ENCODE measurements at places on chromosomes 13 and 19.

DNA sequence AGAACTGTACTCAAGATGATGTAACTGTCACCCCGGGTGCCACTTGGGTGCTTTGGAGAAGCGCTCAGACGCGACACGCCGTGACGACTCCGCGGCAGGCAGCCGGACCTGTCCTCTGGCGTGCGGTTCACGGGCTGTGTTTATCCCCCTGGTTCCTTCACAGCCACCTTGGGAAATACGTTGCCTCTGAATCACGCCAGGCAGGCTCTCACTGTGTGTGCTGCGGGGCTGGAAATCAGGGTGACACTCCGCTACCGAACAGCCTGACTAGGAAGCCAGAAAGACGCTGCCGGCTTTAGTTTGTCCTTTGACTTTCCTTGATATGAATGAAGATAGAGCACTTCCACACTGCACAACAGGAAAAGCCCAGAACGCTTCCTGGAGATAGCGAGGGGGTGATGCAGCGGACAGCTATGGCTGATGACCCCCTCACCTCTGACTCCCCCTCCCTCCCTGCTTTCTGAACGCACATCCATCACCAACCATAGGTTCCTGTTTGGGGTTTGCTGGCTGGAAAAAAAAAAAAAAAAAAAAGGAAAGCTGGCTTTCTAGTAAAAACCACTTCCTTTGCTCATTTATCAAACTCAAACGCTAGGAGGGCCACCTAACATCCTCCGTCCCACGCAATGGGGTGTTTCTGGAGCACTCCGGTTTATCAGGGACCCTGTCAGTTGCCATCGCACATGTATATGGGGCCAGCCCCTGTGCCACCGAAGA is 3.7 kb upstream of the GP6 start:
- no peak for DNase-seq

GRCh38 chr13:98173431-98174152 is 3.5 kb downstream of the RNF113B start:
- DNase-seq: no peak

GRCh38 chr13:23020246-23020843 is 160.4 kb upstream of the SGCG start:
- DNase-seq: peak; percentile 12

- DNase-seq: peak; percentile 54
These were observed 38.8 kb downstream of the ARHGEF7 start for GRCh38 chr13:111153977-111154332.

DNA sequence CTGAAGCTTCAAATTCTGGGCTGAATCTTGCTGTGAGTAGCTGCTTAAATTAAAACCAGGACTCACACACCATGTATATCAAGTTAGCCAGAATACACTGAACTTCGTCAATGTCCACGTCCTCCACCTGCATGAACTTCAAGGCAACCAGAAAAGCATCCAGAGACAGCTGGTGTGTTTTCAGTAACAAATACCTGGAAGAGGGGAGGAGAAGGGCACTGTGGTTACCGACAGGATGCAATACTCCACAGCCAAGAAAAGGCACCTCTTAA is 20.4 kb downstream of the PROZ start:
- no peak for DNase-seq

DNA sequence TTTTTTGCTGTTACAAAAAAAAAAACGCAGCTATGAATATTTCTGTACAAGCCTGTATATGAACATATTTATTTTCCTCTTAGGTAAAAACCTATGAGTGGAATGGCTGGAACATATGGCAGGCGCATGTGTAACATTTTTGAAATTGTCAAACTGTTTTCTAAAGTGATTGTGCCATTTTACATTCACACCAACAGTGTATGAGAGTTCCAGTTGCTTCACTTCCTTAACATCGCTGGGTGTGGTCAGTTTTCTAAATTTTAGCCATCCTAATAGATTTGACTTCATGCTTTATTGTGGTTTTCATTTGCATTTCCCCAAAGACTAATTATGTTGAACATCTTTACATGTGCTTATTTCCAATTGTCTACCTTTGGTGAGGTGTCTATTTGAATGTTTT is 306.8 kb downstream of the KCNRG start:
- no peak for DNase-seq

DNA sequence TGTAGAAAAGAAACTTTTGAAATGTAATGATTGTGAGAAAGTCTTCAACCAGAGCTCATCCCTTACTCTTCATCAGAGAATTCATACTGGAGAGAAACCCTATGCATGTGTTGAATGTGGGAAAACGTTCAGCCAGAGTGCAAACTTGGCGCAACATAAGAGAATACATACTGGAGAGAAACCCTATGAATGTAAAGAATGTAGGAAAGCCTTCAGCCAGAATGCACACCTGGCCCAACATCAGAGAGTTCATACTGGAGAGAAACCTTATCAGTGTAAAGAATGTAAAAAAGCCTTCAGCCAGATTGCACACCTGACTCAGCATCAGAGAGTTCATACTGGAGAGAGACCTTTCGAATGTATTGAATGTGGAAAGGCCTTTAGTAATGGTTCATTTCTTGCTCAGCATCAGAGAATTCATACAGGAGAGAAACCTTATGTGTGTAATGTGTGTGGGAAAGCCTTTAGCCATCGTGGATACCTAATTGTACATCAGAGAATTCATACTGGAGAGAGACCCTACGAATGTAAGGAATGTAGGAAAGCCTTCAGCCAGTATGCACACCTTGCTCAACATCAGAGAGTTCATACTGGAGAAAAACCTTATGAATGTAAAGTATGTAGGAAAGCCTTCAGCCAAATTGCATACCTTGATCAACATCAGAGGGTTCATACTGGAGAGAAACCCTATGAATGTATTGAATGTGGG is 19.3 kb downstream of the ZNF583 start:
- DNase-seq: no peak

- no peak for DNase-seq
These were observed 25.3 kb upstream of the SLC46A3 start for GRCh38 chr13:28744091-28744536.

GRCh38 chr13:73096173-73096572 is 37.4 kb downstream of the KLF5 start:
- DNase-seq: no peak

DNA sequence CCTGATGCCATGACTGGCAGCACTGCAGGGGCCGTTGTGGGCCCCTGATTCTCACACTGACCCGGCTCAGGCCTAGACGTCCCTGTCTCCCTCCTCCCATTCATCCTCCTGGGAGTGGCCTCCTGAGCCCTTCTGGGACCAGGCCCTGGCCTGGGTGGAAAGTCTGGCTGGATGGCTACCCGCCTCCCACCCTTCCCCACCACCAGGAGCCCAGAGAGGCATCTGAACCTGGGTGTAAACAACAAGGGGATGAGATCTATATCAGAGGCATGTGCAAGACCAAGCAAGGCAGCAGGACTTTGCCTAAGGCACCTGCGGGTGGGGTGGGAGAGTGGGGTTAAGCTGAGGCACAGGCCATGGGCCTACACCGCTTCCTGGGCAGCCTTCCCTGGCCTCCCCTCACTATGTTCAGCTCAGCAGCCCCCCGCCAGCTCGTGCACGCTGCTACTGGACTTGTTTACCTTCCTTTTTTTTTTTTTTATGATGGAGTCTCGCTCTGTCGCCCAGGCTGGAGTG is 22.0 kb upstream of the ASPDH start:
- DNase-seq: no peak

DNA sequence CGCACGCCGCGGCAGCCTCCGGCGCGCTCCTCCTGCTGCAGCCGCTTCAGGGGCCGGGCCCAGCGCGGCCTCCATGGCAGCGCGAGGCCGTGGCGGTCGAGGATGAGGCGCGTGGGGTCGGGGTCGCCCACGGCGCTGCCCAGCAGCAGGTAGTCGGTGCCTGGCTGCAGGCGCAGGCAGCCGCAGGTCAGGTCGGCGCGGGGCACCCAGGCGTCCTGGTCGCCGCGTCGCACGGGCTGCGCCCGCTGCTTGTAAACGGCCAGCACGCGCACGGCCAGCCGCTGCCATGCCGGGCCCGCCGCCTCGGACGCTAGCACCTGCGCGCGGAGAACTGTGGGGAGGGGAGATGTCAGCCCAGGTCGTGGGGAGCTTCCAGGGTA is 11.1 kb downstream of the NTN5 start:
- no peak for DNase-seq

- DNase-seq: no peak
These were observed 252.1 kb downstream of the DCLK1 start for GRCh38 chr13:35879111-35879510.

GRCh38 chr13:42388326-42388725 is 116.4 kb downstream of the AKAP11 start:
- DNase-seq: no peak

DNA sequence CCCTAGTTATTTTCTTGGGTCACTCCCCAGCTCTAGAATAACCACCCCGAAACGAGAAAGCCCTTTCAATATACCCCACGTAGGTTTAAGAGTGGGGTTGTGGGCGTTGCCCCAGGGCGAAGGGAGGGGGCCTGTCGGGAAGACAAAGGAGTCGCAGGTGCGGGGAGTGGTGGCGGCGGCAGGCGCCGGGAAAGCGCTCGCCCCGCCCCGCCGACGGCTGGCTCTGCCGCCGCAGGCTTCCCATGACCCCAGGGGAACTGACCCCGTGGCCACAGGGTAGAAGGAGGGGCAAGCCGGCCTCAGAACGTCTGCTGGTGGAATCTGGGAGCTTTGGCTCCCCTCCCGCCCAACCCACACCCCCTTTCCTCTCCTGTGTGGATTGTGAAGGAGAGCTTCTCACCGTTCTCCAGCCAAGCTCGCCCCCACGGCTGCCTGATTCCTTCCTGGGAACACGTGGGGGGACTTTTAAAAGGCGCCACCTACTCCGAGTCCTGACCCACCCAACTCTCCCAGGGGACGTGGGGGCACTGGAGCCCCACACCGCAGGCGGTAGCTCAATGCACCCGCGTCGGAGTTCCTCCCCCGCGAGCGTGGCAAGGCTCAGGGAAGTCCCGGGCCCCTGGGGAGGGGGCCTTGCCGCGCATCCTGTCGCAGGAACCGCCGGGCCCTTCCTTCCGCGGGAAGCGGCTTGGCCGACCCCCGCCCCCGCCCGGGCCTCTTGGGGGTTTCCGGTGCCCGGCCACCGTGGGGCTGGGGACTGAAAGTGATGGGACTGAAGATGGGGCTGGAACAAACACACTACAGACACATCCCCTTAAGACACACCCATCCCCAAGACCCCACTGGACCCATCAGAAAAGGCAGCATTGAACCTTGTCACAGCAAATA is 5.5 kb downstream of the IER2 start:
- DNase-seq: peak; percentile 46

DNA sequence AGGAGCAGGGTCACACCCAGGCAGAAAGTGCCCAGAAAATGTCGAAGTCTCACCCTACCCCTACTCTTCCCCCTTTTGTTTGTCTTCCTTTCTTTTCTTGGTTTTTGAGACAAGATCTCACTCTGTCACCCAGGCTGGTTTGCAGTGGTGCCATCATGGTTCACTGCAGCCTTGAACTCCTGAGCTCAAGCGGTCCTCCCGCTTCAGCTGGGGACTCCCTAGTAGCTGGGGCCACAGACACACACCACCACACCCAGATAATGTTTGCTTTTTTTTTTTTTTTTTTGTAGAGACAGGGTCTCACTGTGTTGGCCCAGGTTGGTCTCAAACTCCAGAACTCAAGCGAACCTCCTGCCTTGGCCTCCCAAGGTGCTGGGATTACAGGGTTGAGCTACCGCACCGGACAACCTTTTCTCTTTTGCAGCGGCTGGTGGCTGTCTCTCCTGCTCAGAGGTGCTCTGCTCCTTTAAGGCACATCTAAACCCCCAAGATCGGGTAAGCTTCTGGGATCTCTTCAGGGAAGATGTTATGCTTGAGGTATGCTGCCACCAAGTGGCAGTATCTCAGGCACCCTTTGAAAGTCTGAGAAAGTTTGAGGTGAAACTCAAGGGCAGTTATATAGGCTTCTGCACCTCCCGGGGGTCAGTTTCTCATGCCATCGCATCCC is 22.4 kb upstream of the EBI3 start:
- no peak for DNase-seq

- DNase-seq: peak; percentile 53
These were observed 44.6 kb downstream of the ZNF787 start for GRCh38 chr19:56076498-56076897.

- DNase-seq: no peak
These were observed 793.7 kb upstream of the SLC10A2 start for GRCh38 chr13:103859952-103860351.

DNA sequence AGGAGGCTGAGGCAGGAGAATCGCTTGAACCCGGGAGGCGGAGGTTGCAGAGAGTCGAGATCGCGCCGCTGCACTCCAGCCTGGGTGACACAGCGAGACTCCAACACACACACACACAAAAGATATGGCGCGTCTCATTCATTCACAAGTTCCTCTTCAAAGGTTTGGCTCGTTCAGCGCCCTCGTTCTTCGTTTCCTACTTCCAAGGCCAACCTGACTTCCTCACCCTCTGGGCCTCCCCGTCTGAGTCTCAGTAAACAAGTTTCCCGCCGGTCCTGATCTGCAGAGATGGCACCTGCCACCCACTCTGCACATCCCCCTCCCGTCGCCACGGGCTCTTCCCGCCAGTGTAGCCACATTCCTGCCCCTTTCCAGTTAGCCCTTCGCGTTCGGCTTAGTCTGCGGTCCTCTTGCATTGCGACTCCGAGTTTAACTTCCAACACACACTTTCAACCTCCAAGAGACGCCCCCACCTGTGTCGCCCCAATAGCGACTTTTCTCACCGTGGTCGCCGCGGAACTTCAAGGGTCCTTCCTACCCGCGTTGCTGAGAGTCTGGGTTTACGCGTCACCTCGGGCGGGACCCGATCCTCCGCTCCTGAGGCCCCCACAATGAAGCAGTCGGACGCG is 1.3 kb upstream of the BSG start:
- peak; percentile 78 for DNase-seq

DNA sequence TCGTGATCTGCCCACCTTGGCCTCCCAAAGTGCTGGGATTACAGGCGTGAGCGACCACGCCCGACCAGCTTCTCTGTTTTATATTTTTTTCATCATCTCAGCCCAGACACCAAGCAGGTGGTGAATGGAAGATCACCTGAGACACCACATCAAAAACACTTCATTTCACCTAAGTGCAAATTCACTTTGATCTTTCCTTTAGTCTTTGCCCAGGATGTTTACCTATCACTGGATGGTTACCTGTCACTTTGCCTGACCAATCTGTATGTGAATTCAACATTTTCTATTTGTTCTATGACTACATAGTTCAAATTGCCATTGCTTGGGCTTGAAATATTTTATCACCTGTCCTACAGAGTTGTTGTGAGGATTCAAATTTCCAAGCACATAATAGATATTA is 65.7 kb downstream of the PAN3 start:
- DNase-seq: no peak

DNA sequence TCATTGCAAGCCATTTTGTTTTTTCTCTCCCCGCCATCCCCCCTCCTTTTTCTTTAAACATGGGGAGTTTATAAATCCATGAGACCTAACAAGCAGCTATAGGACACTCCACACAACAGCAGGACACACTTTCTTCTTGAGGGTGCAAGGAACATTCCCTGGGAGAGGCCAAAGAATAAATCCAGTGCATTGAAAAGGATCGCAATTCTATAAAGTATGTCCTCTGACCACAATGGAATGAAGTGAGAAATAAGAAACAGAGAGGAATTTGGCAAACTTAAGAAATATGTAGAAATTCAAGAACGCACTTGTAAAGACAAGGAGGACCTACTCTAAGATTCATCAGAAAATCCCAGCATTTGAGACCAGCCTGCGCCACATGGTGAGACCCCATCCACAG is 11.9 kb downstream of the KLF2 start:
- DNase-seq: no peak
